ENCODE measurements at places on chromosomes 16 and 17.

DNA sequence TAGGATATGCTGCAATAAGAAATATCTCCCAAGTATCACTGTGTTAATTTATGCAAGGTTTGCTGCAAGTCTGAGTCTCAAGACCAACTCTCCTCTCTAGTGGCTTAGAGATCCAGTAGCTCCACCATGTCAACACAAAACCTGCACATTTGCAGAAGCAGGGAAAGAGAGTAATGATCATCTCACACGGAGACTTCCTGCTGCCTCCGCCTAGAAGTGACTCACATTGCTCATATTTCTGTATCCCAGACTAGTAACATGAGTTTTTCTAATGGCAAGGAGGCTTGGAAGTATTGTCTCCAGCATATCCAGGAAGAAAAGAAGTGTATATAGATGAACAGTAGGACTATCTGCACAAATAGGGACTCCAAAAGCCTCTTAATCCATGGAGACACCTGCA, 15.0 kb upstream of the IRX6 start:
- DNase-seq = no peak

DNA sequence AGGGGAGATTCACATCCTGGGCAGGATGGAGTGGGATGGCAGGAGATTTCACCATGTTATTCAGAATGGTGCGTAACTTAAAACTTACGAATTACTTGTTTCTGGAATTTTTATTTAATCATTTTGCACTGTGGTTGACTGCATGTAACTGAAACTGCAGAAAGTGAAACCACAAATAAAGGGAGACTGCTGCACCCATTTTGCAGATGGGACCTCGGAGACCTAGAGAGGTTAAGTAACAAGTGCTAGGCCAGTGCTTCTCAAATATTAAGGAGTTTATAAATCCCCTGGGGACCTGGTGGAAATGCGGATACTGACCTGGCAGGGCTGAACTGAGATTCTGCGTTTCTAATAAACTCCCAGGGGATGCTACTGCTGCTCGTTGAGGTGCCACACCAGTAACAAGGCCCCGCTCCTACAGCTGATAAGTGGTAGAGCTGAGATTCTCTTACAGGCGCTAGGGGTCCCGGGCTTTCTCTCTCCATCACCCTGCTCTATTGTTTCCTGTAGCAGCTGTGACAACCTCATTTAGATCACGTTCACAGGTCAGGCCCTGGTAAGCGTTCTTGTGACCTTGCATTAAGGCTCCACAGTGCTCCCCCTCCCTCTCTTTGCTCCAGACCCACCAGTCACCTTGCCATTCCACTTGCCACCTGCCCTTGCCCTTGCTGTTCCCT, 167.1 kb upstream of the CDH13 start:
- DNase-seq = no peak

- DNase-seq = no peak
Measured at GRCh38 chr16:20317117-20317516, 10.2 kb downstream of the GP2 start.

DNA sequence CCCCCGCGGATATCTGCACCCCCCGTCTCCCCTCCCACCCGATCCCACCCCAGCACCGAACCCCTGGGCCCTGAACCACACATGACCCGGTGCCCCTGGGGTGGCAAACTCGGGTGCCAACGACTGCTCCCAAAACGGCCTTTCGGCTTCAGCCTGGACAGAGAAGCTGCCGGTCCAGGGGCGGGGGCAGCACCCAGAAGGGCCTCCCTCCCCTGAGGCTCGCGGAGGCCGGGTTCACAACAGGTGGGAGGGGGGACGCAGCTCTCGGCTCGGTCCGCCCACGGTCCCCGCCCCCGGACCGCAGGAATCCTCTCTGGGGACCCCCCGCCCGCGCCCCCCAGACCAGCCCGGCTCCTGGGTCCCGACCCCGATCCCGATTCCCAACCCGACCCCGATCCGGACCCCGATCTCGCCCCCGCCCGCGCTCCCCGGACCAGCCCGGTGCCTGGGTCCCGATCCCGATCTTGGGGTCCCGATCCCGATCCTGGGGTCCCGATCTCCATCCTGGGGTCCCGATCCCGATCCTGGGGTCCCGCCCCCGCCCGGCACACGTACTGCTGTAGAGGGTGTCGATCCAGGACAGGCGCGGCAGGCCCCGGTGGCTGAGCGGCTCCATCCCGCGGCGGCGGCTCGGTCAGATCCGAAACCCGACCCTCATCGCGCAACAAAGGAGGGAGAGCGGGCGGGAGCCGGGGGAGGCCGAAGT, 516 bp downstream of the ABR start:
- DNase-seq = no peak

- no peak for DNase-seq
Measured at GRCh38 chr16:4116325-4117249, at the start of gene ADCY9. ADCY9 (minus strand) TSS chr16:4116442; CDS start chr16:4115442, 1,000 bp downstream.

- DNase-seq = no peak
Measured at GRCh38 chr16:84810518-84811273, 9.1 kb upstream of the CRISPLD2 start.

DNA sequence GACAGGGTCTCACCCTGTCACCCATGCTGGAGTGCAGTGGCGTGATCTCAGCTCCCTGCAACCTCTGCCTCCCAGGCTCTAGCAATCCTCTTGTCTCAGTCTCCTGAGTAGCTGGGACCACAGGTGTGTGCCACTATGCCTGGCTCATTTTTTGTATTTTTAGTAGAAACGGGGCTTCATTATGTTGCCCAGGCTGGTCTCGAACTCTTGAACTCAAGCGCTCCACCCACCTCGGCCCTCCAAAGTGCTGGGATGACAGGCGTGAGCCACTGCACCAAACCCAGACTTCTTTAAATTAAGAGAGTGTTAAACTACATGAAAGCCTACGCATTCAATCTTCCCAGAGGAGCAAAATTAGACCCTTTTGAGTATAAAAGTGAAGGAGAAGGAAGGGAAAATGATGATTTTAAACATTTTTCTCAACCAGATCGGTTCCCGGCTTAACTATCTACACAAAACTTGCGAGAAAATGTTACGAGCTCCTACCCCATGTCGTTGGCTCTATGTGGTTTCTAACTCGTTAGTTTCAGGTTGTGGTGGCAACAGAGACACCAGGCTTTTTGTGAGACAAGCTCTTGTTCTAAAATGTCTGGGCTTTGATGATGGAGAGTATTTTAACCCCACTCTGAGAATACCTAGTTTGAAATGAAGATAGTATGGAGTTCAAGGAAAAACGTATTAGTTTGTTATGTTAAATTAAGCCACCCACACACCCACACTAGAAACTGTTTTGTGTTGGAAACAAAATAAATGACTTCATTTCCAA, 26.3 kb downstream of the STAT5B start:
- DNase-seq = no peak

DNA sequence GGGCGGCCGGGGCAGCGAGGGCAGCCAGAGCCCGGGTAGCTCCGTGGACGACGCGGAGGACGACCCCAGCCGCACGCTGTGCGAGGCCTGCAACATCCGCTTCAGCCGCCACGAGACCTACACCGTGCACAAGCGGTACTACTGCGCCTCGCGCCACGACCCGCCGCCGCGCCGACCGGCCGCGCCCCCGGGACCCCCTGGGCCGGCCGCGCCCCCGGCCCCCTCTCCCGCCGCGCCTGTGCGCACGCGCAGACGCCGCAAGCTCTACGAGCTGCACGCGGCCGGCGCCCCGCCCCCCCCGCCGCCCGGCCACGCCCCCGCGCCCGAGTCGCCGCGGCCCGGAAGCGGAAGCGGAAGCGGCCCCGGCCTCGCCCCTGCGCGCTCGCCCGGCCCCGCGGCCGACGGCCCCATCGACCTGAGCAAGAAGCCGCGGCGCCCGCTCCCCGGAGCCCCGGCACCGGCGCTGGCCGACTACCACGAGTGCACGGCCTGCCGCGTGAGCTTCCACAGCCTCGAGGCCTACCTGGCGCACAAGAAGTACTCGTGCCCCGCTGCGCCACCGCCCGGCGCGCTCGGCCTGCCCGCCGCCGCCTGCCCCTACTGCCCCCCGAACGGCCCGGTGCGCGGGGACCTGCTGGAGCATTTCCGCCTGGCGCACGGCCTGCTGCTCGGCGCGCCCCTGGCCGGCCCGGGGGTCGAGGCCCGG, 36.1 kb upstream of the ZC3H18 start:
- no peak for DNase-seq

DNA sequence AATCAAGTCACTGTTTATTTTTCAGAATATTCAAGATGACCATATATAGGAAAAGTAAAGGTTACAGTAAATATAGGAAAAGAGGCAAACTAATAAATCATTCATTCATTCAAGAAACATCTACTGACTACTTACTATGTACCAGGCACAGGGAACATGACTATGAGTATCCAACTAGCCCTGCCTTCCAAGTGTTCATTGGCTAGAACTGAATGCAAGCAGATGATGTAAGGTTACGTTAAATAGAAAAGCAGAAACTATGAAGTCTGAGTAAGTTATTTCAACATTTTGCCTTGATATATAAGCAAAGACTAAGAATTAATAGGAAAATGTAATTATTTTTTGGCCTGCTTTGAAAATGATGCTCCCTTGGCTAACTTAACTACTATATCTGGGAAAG, 36.7 kb downstream of the SPAG9 start:
- no peak for DNase-seq

GRCh38 chr17:16377941-16378341, 3.0 kb upstream of the UBB start:
- DNase-seq = no peak

DNA sequence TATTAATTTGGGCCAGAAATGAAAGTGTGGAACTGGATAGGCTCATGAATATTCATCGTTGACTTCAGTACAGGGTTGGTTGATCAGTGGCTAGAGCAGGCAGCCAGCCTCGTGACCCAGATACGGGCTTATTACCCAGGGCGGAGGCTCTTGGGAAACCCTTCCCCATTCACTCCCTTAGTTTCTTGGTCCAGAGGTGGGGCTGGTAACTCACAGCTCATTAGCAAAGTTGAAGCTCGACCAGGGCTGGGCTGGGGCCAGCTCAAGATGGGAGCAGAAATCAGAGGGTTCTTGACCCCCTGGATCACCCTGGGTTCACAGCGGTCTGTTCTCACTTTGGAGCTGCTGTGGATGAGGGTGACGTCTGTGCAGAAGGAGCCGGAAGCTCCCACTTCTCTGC, 44.6 kb upstream of the GSE1 start:
- no peak for DNase-seq

- DNase-seq = no peak
Measured at GRCh38 chr16:89637379-89637778, 20.1 kb downstream of the CHMP1A start.

GRCh38 chr17:27349540-27350021, 55.7 kb downstream of the WSB1 start:
- no peak for DNase-seq

DNA sequence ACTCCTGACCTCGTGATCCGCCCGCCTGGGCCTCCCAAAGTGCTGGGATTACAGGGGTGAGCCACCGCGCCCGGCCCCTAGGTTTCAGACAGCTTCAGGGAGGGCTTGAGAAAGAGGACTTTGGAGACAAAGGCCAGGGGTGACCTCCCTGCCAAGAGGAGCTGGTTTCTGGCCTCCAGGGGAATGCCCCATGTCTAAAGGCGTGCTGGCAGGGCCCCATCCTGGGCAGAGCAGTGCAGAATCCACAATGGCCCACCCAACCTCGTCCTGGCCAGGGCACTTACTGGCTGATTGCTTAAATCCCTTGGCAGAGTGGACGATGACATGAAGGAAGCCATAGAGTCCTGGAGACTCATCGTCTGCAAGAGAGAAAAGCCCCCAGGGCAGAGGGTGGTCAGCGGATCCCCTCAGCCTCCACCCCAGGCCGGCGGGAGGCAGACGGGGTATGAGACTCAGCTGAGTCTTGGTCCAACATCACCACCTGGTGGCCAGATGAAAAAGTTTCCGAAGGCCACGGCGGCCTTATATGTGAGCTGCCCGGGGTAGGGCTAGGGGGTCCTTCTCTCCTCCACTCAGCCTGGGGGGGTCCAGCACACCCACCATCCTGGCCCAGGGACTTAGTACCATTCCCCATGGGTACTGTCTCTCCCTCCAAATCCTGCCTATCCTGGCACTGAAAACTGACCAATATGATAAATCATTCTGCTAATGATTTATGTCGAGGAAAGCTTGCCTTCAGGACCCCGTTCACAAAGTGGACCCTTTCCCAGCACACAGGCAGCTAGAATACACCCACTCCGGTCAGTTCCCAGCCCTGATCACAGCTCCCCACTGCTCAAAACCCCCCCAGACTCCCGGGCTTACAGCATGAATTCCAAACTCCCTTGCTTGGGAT, 59.1 kb downstream of the TIMM22 start:
- DNase-seq = no peak

- no peak for DNase-seq
Measured at GRCh38 chr16:751152-752006, 9.2 kb upstream of the MSLN start.

DNA sequence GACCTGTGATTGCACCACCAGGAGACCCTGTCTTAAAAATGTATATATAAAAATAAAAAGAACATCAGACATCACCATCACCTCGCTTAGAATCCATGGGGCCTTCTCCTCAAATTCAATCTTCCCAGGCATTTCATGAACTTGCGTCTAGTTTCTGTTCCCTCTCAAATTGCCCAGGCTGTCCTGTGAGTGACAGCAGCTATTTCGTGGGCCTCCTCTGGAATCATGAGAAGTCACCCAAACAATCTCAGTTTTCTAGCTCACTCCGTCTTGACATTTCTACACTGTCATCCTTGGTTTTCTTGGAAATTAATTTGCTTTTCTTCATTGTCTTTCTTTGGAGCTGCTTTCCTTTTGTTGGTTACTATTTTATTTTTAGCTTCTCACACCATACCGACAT, 7.3 kb downstream of the SLC52A1 start:
- no peak for DNase-seq

DNA sequence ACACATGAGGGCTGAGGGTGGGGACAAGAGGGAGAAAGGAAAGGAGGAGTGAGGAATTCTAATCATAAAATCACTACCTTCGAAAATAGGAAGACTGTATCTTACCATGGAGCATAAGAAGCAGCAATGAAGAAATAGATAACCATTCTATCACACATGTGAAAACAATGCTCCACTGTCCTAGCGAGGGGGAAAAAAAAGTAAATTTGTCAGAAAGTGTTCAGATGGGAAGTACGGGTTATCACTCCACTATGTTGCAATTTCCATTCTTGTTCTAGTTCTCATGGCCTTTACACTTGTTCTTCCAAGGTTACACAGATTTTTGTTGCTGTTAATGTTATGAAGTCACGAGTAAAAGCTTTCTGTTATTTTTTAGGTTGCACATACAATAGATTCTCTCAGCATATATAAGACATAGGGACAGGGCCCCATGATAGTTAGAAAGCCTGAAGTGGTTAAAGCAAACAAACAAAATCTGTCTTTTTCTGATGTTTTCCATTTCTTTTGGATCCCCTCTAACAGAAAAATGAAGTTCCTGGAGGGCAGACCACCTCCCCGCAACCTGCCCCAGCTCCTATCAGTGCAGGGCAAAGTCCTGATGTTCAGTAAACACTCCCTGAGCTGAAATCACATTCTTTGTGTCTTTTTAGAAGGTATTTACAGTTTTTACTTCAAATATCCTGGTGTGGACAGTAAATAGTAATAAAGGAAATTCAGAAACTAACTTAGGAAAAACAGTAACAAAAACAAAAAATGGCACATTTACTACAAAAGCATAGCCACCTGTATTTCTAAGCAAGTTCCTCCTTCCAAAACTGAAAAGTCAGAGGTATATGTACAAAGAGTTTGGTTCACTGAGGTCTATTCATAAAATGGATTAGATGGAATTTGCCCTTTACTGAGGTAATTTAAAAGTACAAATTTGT, 13.7 kb downstream of the MMD start:
- no peak for DNase-seq

Data from thoracic aorta (tissue), 2 donors.